CD4-positive, alpha-beta T cell treated with Interferon gamma for 1 hour (primary cell): ENCODE measurements at places on chromosomes 7 and 10.

DNA sequence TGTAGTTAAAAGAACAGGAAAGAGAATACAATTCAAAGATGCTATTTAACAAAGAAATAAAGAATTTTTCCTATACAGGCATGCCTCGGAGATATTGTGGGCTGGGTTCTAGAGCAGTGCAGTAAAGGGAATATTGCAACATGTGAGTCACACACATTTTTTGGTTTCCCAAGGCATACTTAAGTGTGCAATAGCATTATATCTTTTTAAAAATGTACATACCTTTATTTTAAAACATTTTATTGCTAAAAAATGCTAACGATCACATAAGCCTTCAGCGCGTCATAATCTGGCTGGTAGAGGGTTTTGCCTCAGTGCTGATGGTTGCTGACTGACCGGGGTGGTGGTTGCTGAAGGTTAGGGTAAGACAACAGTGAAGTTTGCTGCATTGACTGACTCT is 54.4 kb downstream of the ESYT2 start:
- DNase-seq = no peak

DNA sequence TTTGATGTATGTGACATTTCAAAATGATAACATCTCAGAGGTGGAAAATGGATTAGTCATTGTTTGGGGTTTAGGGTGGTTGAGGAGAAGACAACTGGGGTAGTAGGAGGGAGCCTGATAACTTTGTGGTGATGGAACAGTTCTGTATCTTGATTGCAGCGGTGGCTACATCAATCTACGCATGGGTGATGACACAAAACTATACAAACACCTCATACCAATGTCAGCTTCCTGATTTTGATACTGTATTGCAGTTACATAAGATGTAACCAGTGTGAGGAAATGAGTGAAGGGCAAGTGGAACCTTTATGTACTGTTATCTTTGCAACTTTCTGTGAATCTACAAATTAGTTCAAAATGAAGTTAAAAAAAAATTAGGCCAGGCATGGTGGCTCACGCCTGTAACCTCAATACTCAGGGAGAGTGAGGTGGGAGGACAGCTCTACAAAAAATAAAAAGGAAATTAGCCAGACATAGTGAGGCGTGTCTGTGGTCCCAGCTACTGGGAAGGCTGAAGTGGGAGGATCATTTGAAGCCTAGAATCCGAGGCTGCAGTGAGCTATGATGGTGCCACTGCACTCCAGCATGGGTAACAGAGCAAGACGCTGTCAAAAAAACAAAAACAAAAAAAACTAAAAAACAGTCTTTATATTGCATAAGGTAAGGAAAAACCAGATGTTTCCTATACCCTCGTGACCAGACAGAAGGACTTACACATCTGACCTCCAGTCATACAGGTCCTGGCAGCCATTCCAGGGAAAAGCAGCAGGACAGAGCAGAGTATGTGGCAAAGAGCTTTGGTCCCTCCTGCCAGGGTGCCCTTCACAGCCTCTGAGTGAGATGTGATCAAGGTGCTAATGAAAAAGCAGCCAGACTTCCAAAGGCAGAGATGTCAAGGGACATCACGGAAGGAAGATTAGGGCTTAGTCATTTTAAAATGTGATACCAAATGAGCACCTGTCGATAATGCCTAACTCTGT is 50.8 kb downstream of the CYTH3 start:
- peak; percentile 45 for DNase-seq

DNA sequence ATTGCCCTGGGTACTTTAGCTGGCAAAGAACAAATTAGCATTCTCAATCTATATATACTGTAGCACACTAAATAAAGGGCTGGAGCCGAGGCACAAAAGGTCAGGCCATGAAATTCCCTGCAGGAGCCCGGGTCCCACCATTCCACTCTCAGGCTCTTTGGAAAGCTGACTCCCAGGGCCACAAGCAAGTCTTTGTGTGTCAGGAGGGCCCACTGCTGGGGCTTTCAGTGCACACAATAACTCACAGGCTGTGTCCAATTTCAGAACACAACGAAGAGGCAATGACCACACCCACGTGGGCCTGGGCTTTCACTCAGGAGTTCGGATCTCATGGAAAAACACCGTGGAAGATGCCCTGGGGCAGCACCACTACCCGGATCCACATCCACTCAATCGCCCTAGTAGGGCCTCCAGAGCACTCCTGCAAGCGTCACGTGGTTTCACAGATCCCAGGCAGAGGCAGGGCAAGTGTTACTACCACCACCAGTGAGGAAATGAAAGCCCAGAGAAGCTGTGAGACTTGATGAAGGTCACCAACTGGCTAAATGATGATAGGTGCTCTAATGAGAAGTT is 60.3 kb downstream of the COBL start:
- DNase-seq = no peak

- no peak for DNase-seq
Measured at GRCh38 chr10:112945811-112946210, 4.2 kb upstream of the TCF7L2 start.

DNA sequence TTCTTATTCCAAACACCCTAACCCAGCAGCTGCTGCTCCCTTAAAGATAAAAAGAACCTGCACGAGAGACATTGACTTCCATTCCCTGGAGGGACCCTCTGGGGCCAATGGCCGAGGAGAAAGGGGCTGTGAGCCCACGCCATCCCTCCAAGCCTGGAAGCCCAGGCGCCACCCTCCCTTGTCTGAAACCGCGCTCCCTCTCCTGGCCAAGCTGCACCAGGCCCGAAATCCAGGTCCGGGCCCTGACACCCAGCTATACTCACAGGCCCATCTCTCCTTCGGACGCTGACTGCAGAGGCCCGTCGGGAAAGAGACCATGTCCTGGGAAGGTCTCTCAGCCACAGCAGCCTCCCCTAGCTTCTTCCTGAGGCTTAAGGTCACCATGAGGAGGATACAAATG is 196.5 kb downstream of the PTPRN2 start:
- no peak for DNase-seq

DNA sequence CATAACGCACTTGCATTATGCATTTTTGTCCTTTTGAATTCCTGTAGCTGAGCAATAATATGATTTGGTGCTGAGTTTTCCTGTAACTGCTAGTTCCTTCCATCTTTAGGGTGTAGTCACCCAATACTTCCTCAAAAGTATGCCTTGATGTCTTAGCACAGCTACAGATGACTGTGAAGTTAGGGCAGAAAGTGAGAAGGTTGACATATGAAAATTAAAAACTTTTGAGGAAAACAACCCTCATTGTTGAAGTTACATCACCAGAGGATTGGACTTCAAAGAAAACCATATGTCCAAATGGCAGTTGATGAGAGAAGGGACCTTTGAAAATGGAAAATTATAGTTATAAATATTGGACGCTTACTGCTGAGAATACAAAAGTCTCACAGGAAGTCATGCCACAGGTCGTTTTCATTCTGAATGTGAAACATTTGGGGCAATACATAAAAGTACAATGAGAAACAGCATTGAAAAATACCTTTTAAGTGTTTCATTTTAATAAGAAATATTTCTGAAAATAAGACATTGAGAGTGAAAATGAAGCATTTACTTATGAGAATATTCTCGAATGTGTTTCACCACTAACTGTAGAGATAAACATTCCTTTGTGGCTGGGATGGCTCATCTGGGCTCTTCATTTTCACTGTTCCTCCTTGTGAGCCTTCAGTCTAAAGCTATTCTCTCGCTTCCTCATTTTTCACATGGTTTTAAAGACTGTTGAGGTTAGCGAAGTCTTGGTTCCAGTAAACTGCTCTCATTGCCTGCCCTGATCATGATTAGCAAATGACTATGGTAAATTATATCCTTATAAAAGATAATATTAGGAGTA is 61.4 kb upstream of the NME8 start:
- DNase-seq = no peak

- DNase-seq = no peak
Measured at GRCh38 chr7:84112771-84113170, 81.8 kb downstream of the SEMA3A start.

DNA sequence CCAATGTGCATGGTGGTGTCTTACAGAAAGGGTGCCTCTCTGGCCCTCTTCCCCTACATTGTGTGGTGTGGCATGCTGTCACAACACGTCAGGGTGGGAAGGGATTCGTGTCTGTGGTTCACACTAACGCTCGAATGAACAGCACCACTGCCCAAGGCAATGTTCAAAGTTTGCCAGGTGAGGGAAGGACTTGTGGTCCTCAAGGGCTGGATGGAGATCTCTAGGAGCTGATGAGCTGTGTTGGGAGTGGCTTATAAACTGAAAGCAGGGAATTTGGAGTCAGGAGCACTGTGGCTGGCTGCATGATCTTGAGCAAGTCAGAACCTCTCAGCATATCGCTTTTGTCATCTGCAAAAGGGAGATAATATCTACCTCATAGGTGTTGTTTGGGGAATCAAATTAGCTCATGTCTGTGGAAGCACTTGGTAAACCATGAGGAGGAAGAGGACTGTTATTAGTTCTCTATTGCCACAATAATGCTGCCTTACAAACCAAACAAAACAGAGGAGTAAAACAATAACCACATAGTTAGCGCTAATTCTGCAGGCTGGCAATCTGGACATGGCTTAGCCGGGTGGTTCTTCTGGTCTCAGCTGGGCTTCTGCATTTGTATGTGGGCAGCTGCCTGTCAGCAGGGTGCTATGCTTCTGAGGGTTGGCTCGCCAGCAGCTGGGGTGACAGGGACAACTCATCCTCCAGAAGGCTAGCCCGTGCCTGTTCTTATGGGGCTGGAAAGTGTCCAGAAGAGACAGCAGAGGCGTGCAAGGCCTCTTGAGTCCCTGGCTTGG is 22.9 kb upstream of the C10orf105 start:
- no peak for DNase-seq

- DNase-seq = no peak
Measured at GRCh38 chr10:74634995-74635536, 191.3 kb upstream of the KAT6B start.

- no peak for DNase-seq
Measured at GRCh38 chr10:71980181-71981014, 16.2 kb downstream of the CHST3 start.

- no peak for DNase-seq
Measured at GRCh38 chr7:42039921-42040320, 197.1 kb downstream of the GLI3 start.

DNA sequence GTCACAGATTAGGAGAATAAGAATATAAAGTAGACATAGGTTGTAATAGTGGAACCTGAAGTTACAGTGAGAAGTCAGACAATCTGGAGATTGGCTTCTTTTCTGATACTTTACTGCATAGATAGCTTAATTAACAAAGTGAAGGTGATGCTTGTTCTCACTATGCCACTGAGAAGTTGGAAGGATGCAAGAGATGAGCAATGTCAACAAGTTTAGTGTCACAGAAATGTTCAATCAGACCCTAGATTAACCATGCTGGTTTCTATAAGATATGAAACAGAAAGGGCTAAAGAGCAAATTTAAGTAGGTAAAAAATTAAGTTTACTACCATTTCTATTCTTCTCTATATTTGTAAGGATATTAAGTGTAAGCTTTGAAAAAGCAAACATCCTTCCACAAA is 838.6 kb upstream of the SORCS1 start:
- no peak for DNase-seq

DNA sequence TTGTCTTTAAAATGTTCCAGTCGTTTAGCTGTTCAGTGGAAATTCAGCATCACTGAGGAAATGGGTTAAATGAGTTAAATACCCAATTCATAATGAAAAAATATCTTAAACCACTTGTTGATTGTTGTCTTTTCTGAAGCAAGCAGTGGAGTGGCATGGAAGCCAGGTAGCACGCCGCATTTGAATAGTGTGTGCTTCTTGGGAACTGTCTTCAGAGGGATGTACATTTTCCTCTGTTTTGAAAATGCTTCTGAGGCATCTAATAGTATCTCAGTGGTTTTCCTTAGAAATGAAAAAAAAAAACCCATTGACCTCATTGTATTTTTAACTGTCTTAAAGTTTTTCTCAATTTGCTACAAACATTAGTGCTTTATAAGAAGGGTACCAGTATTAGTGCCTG is 28.1 kb downstream of the C10orf53 start:
- DNase-seq = no peak

DNA sequence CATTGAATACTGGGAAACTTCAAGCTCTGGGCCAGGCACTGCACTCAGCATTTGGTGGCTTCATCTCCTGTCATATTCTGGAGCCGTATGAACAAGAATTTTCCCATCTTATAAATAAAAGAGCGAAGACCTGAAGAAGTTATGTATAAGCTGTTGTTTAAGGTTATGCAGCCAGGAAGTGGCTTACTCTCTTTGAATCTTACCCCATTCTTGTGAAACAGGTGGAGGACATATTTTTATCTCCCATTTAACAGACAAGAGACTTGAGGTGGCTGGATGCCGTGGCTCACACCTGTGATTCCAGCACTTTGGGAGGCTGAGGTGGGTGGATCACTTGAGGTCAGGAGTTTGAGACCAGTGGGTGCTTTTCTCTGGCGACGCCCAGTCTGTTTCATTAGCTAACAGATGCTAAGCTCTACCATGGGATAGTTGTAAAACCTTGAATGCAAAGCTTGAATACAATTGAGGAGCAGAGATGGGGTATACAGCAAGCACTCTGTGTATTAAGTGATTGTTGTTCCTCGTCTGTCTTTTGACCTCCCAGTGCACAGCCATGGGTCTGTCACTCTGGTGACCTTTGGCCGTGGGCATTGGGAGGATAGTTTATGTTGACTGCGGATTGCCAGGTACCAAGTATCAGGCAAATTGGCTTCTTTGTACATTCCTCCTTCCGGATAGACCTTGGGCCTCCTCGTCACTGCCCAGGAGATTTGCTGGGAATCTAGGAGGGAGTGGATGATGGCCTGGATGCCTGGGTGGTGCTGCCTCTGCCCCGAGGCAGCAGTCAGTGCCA is 85.8 kb downstream of the GRK5 start:
- no peak for DNase-seq

DNA sequence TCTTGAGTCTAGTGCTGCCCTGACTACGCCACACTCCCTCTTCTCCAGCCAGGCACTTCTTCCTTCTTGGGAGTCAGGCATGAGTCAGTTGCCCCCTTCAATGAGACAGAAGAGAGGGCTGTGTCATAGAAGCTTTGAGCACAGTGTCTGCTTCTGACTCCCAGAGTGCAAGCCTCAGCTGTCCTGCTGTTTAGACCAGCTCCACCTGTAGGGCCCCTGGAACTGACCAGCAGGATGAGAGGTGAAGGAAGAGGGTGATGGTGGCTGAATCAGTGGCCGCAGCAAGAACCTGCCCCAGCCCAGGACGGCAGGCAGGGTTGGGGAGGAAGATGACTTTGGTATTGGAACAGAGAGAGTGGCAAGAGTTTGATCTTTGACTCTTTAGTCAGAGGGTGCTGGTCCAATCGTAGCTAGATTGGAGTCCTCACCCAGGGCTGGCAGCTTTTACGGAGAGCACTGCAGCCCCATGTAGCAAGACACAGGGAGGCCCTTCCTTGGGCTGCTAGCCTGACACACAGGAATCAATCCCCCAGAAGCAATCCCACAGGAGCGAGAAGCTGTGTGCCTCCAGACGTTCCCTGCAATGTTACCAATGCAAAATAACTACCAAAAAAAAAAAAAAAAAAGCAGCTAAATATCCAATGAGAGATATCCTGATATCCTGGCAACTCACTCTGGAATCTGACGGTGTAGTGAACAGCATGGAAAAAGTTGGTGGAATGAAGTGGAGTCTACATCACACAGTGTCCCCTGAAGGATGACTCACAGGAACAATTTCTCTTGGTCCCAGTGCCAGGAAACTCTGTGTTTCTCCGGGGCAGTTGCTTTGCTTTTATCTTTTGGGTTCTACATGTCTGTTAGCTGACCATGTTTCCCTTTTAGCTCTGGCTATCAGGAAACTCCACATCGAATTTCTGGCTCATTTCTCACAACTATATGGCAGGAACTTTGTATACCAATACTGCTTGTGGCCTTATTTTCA is 6.9 kb downstream of the C10orf62 start:
- DNase-seq = no peak
